ENCODE measurements at places on chromosomes 5 and 9. TPM values are rescaled to one million over a fixed set of nuclear protein-coding genes. Genes with fewer than 3 reads are reported as not detected.

GRCh38 chr9:135970128-135970815, 9.1 kb upstream of the UBAC1 start:
- no peak for DNase-seq

DNA sequence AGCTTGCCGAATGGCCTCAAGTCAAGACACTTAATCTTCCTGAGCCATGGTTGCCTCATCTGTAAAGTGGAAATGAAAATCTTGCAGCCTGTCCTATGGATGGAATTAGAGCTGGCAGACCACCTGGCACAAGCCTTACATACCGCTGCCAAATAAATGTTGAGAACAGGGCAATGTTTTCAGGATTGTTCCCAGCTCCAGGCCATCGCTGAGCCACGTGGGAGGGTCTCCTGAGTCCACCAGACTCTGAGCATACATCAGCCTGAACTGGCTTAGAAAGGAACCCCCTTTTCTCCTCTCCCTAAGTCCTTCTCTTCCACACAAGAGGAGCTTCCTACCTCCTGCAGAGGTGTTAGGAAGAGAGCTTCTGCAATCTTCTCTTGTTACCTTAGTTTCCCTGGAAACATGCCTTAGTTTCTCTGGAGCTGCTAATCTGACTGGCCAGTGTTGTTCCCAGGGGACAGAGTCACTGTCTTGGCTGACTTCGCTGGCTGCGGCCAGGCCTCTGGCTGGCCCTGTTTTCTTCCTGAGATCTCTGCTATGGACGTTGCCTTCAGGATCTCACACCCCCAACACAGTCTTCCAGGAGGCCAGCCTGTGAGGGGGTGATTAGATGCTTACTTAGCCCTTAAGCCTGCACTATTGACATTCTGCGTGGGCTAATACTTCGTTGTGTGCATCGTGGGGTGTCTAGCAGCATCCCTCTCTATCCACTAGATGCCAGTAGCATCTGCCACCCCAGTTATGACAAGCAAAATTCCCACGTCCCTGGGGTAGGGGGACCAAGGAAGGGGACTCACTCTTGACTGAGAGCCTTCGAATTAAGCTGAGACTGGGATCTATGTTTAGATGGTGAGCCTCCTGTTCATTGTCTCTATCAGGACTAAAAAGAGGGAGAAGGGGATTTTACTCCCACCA, 62.2 kb downstream of the BOD1 start:
- no peak for DNase-seq

GRCh38 chr9:108836781-108837180, 19.0 kb downstream of the ACTL7B start:
- DNase-seq = no peak

LCN15 gene
- total RNA-seq = not detected

All from activated CD8-positive, alpha-beta T cell treated with anti-CD3 and anti-CD28 coated beads, Interleukin-2, amount 10 ng/mL, durations not matched to agents 7 days and 5 days (primary cell).